Activated CD4-positive, alpha-beta T cell treated with anti-CD3 and anti-CD28 coated beads, Interleukin-2, Interleukin-4, amounts not matched to agents 100 ng/mL and 50 ng/mL, durations not matched to agents 16 hours and 8 hours (primary cell): ENCODE measurements at places on chromosomes 2 and 18.

- no peak for DNase-seq
These were observed 283.4 kb downstream of the MTX2 start for GRCh38 chr2:176552501-176553135.

GRCh38 chr2:167480232-167480985 lies 592.1 kb downstream of the XIRP2 start:
- DNase-seq = no peak

- no peak for DNase-seq
These were observed 11.4 kb downstream of the UBE2E3 start for GRCh38 chr2:180991820-180992219.

DNA sequence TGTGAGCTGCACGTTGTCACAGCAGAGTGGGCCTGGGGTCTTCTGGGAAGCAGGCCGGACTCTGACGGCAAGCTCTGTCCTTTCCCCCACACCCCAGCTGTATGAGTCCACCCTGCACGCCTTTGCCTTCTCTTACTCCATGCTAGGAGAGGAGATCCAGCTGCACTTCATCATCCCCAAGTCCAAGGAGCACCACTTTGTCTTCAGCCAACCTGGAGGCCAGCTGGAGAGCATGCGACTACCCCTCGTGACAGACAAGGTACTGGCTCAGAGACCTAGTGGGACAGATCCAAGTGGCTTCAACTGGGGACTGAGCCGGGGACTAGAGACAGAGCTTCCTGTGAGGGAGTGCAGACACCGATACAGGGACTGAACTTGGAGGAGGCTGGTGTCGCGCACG lies 40.1 kb downstream of the NTSR2 start:
- no peak for DNase-seq

GRCh38 chr2:181468811-181469210 lies 11.6 kb downstream of the ITGA4 start:
- DNase-seq = no peak

DNA sequence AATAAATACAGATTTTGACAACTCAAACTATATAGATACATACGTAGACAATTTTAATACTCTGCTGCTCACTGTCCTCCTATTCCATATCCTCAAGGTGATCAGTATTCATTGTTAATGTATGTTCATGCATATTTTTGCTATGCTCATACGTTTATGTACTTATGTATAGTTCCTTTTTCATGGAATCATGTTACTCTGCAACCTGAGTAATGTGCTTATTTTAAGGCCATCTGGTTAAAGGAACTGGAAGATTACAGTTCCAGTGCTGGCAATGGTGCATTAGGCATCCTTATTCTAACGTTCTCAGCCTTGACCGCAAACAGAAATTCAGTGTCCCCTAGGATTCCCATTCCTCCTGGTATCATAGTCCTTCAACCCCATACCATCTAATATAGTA lies 385.0 kb upstream of the TNP1 start:
- no peak for DNase-seq

- DNase-seq = no peak
These were observed 138.7 kb downstream of the TTC32 start for GRCh38 chr2:19762959-19763605.

DNA sequence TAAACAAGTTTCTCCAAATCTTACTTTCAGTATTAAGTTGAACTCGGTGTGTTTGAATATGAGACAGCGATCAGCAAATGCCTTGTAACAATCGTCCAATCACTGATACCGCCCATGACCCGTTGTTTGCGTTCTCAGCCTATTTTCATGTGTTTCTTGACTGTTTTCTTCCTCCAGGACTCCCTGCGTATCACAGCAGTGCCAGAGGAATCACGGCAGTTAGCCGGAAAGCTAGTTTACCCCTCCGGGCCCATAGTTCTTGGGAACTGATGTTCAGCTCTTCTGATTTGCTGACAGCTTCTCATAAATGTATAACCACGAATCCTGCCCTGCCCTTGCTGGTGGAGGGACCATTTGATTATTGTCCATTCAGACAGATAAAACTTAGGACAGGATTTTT lies 42.2 kb upstream of the TPO start:
- DNase-seq = no peak

- DNase-seq = no peak
These were observed 49.7 kb upstream of the ZNF516 start for GRCh38 chr18:76544511-76545345.

GRCh38 chr2:73915437-73915993 lies 11.2 kb upstream of the DGUOK start:
- no peak for DNase-seq

GRCh38 chr2:239028253-239028619 lies 180.4 kb downstream of the TWIST2 start:
- DNase-seq = no peak

- DNase-seq = no peak
These were observed 154.0 kb downstream of the MBP start for GRCh38 chr18:76978616-76979015.

- no peak for DNase-seq
These were observed 239.7 kb upstream of the FBXO11 start for GRCh38 chr2:48145845-48146452.

GRCh38 chr2:157874997-157875640 lies 1.0 kb downstream of the ACVR1 start:
- no peak for DNase-seq

- DNase-seq = no peak
These were observed 119.0 kb upstream of the ZFP36L2 start for GRCh38 chr2:43345391-43345813.

GRCh38 chr2:234537929-234538328 lies 41.0 kb upstream of the ARL4C start:
- no peak for DNase-seq

- no peak for DNase-seq
These were observed 40.0 kb upstream of the LAPTM4A start for GRCh38 chr2:20091305-20091991.

GRCh38 chr2:117067900-117068299 lies 746.6 kb upstream of the DDX18 start:
- DNase-seq = no peak

DNA sequence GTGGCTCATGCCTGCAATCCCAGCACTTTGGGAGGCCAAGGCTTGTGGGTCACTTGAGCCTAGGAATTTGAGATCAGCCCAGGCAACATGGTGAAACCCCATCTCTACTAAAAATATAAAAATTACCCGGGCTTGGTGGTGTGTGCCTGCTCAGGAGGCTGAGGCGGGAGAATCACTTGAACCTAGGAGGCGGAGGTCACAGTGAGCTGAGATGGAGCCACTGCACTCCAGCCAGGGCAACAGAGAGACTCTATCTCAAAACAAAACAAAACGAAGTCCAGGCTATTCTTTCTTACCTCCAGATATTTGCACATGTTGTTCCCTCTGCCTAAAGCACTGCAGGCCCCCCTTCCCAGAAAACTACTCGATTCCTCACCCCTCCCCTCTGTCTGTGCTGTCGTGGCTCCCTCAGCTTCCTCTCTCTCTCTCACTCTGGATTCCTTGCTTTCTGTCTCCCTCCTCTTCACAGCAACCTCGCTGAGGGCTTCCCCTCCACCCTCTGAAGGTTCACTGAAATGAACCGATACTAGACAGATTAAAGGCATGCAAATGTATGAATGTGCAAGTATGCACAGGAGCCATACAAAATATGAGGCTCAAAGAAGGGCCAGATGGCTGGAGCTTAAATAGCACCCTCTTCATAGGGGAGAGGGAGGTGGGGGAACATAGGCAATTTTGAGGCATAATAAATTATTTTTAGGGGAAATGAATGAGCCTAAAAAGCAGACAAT lies 18.5 kb downstream of the TMEM177 start:
- no peak for DNase-seq

DNA sequence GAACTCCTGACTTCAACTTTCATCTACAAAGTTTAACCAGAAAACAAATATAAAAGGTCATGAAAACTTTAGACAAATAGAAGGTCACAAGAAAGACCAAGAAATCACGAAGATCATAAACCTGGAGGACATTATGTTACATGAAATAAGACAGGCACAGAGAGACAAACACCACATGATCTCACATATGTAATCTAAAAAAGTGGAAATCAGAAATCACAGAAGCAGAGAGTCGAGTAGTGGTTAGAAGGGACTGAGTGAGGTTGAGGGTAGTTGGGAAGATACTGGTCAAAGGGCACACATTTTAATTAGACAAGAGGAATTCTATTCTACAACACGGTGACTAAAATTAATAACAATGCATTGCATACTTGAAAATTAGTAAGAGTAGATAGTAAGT lies 1.4 kb downstream of the GCFC2 start:
- DNase-seq = no peak

DNA sequence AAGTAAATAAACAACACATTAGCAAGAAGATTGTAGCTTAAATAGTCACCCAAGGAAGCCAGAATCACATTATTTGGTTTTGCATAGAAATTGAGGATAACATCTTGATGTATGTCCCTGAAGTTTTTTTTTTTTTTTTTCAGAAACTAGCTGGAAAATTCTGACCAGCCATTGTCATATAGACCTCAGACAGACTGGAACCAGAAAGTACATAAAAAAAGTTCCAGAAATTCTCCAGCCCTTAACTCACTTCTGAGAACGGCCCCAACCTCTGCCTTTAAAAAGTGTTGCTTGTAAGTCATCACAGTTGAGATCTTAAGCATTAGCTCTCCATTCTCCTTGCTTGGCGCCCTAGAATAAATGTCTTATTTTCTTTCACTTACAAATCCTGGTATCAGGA lies 350.5 kb downstream of the CCDC85A start:
- DNase-seq = no peak

- DNase-seq = no peak
These were observed 138.4 kb upstream of the CCDC68 start for GRCh38 chr18:55097456-55098170.

DNA sequence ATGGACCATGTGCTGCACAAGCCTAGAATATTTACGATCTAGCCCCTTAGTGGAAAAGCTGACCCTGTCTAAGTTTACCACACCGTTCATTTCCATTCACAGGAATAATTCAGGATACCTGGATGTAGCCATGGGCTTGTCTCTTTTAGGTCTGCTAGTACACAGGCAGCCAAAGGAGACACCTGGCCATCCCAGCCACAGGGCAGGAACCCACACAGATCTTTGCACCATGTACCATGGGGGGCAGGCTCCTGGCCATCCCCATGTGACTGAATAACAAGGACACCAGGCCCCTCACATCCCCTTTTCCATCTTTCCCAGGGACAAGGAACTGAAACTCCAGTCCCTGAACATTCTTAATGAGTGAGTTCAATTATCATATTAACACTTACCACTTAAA lies 467.3 kb upstream of the MYT1L start:
- no peak for DNase-seq

DNA sequence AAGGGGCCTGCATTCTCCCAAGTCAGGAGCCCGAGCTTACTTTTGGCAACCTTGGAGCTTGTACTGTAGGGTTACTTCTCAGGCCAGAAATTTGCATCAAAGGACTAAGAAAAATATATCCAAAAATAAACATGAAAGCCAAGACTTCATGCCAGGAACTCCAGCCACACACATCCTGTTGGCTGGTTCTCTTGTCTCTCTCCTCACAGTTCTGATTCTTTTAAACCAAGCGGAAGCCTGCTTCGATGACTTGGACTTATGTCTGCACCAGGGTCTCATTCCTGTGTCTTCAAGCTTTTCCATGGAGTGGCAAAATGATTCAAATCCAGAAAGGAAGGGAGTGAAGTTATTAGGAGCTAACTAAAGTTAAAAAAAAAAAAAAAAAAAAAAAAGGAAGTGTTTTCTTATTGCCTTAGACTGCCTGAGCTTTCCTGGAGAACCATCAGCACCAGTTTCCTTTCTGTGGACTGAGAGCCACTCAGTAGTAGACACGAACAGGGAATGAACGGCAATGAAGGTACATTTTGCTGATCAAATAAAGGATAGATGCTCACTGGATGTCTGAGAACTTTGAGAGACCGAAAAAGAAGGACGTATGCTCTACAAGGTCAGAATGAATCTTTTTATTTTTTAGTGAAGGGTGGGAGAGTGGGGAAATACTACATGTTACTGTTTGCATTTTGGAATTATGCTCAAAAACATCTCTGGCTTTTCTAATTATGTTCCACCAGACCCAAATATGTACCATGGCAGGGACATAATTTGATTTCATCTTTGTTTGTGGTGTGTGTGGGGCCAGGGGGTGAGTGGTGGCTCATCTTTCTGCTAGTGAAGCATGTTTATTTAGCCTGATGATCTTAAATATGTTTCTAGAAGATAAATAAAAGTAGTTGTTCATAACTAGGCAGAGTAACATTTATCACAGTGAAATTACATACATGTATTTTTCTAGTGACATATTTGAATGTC lies 86.0 kb downstream of the RAPGEF4 start:
- DNase-seq = no peak

DNA sequence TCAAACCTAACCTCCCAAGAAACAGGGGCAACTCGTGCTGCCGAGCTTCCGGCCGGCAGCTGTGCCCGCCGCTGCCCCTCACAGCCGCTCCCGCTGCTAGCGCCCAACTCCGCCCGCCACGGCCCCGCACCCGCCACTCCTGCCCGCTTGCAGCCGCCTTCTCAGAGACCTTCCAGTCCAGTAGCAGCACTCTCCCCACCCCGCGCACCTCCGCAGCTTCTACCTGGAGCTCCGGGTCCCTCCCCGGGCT lies 722 bp upstream of the C2orf15 start:
- DNase-seq = no peak

DNA sequence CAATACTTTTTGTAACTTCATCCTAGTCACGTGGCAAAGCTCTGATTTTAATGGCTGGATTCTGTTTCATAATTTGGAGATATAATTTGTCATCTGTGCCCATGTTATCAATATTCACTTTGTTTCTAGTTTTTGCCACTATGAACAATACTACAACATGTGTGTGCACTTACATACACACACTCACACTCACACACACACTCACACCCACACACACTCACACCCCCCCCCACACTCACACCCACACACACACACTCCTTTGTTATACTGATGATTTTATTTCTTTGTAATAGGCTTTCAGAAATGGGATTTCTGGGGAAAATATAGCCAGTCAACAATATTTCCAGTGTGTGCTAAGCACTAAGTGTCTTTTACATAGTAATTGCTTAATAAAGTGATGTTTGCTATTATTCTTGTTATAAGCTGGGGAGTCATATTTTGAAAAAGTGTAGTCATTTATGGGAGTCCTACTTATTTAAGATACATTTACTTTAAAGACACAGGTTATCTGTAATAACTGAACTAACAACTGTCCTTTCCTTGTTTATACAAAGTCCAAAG lies 22.8 kb upstream of the ROCK2 start:
- no peak for DNase-seq

GRCh38 chr2:114543236-114543766 lies 100.9 kb downstream of the DPP10 start:
- no peak for DNase-seq
